C1 segment of cervical spinal cord (tissue), 14 donors: ENCODE measurements at places on chromosomes 11 and 22.

DNA sequence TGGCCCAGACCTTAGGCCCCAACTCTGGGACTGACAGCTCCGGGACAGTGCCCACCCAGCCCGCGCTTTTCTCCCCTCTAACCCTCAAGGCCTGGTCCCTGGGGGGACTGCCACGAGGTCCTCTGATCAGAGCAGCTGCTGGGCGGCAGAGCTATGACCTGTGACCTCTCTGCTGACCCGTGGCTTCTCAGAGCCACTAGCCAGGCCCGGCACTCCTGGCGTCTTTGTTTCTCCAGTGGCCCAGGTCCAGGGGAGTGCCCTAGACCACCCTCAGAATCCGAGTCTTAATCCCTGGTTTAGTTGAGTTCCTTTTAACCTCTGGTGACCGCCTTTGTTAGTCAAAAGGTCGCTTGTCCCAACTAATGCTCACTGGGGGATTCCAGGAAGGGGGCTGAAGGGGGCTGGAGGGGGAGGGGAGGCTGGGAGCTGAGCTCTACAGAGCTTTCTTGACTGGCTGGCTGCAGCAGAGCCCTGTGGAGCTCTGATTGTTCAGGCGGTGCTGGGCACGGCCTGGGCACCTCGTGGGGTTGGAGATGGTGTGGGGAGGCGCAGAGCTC, 1.2 kb downstream of the FBLN1 start:
- no peak for DNase-seq

DNA sequence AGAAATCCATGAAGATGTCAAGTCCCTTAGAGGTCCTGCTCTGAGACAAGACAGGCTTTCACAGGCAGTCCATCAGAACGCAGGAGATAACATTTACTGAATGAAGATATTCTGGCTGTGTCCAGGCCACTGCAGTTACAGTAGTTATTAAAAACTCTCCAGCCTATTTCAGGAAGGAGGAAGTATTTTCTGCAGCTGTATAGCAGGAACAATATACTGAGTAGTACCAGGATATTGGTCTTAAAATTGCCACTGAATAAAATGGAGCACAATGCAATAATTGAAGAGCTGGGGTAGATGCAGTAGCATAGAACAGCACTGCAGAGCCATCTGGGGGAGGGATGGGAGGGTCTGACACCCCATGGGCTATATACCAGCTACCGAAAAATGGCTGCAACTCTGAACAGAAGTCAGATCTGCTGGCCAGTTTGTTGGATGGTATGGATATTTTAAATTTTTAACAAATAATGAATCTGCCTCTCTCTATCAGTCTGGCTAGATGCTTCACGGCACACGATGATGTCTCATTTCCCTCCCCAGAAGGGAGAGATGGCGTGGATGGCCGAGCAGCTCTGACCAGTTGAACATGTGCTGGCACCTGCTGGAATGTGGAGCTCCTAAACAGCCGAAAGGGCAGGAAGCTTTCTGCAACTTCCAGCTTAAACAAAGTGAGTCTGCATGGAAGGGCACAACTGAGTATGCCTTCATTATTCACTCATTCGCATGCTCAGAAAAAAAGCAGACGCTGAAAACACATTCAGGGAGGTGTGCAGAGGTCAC, 342.1 kb upstream of the SYN3 start:
- no peak for DNase-seq

GRCh38 chr11:59173080-59173963, 1.4 kb downstream of the DTX4 start:
- peak; percentile 73 for DNase-seq

- DNase-seq, result no peak
Observed at GRCh38 chr22:46047841-46048595, 71.1 kb upstream of the WNT7B start.

DNA sequence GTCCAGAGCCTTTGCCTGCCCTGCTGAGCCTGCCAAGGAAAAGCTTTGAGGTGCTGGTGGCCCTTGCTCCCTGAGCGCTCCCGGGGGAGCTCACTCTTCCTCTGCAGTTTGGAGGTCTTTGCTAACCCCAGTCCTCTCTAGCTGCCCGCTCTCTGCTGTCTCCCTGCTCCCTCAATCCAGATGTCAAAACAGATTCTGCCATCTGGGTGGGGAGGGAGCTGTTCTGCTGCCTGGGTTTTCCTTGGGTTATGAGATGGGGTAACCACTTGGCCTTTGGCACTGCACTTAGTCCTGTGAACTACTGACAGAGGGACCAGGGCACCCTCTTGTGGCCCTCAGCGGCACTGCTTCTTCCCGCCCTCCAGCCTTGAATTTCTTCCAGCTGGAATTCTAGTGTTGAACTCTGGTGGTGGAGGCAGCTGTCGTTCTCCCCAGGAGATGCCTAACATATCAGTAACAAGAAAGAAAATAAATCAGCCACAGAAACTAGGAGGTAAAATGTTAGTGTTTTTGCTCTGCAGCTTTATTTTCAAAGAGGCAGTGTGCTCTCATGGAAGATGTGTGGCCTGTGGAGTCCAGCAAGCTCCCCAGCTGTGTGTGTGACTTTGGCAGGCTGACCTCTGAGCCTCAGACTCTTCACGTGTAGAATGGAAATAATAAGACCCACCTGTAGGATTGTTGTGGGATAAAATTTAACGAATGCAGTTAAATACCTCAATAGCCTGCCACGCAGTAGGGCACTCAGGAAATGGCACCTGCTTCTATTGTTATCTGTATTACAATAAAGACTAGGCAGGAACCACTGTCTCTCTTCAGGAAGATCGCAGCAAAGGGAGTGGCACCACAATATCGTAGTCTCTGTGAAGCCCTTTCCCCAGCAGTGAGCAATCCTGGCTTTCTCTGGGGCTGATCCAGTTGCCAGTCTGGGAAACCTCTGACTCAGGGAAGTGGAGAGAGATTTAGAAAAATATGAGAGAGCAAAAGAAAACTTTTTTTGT, 23.4 kb downstream of the ARFGAP2 start:
- peak; percentile 79 for DNase-seq
